ENCODE measurements at places on chromosomes 4 and X. TPM values are rescaled to one million over a fixed set of nuclear protein-coding genes. Genes with fewer than 3 reads are reported as not detected.

SPANXC gene
- total RNA-seq, result not detected

PNMA6A gene
- 8.7 TPM for total RNA-seq

ARX gene
- not detected for total RNA-seq

HS3ST1 gene
- total RNA-seq, result 0.36 TPM

LDOC1 gene
- total RNA-seq, result 2.4 TPM

TMEM131L gene
- 18.9 TPM for total RNA-seq
